Left colon (tissue), 2 donors: ENCODE measurements at places on chromosomes 5 and 9. TPM values are rescaled to one million over a fixed set of nuclear protein-coding genes. Genes with fewer than 3 reads are reported as not detected.

The SPRY4 gene
- total RNA-seq = 9.7 TPM

The FBP2 gene
- not detected for total RNA-seq

The MAMDC4 gene
- 20.1 TPM for total RNA-seq

The ARID3C gene
- total RNA-seq = not detected

The FSD1L gene
- total RNA-seq = 7.8 TPM

The DBH gene
- total RNA-seq = not detected

The DCAF10 gene
- 21.2 TPM for total RNA-seq

The PCDHGC5 gene
- total RNA-seq = 0.76 TPM

The SPTLC1 gene
- total RNA-seq = 81.7 TPM

The ROPN1L gene
- total RNA-seq = not detected

The CLIC3 gene
- total RNA-seq = 3.2 TPM

The TJP2 gene
- 129 TPM for total RNA-seq

The SIT1 gene
- total RNA-seq = 1.4 TPM

The NEURL1B gene
- total RNA-seq = 60.5 TPM

The FBP1 gene
- 71.6 TPM for total RNA-seq

The LMX1B gene
- 0.14 TPM for total RNA-seq

The ALDOB gene
- total RNA-seq = 2.7 TPM
